ENCODE measurements at places on chromosomes 5 and 9. TPM values are rescaled to one million over a fixed set of nuclear protein-coding genes. Genes with fewer than 3 reads are reported as not detected.

TRIM23 gene
- 11.6 TPM for polyA plus RNA-seq

SPATA6L gene
- not detected for polyA plus RNA-seq

CBY3 gene
- polyA plus RNA-seq, result 0.64 TPM

C5orf52 gene
- polyA plus RNA-seq, result not detected

NCBP1 gene
- polyA plus RNA-seq, result 15.6 TPM

AHRR gene
- polyA plus RNA-seq, result 0.05 TPM

NPR3 gene
- polyA plus RNA-seq, result not detected

FOXE1 gene
- polyA plus RNA-seq, result not detected

ALDH1A1 gene
- polyA plus RNA-seq, result 0.10 TPM

ALDH7A1 gene
- polyA plus RNA-seq, result 5.6 TPM

PTGDS gene
- not detected for polyA plus RNA-seq

ANKRD31 gene
- polyA plus RNA-seq, result 0.10 TPM

FGF18 gene
- polyA plus RNA-seq, result not detected

TAF11L5 gene
- polyA plus RNA-seq, result not detected

FAM221B gene
- polyA plus RNA-seq, result not detected

EGFL7 gene
- polyA plus RNA-seq, result not detected

SAPCD2 gene
- 0.38 TPM for polyA plus RNA-seq

TAF1L gene
- not detected for polyA plus RNA-seq

PCDHB16 gene
- polyA plus RNA-seq, result not detected

RPS14 gene
- 7,694 TPM for polyA plus RNA-seq

LCN9 gene
- polyA plus RNA-seq, result not detected

KIF4B gene
- polyA plus RNA-seq, result not detected

SLC46A2 gene
- not detected for polyA plus RNA-seq

FOXD4L3 gene
- not detected for polyA plus RNA-seq

PCDHGB3 gene
- polyA plus RNA-seq, result not detected

POLR3G gene
- 2.8 TPM for polyA plus RNA-seq

SPATA9 gene
- not detected for polyA plus RNA-seq

FOXI1 gene
- polyA plus RNA-seq, result not detected

PCDHGC4 gene
- polyA plus RNA-seq, result not detected

MLANA gene
- polyA plus RNA-seq, result not detected

SEMA4D gene
- 35.3 TPM for polyA plus RNA-seq

C9 gene
- not detected for polyA plus RNA-seq

CCL27 gene
- not detected for polyA plus RNA-seq

CDX1 gene
- polyA plus RNA-seq, result not detected

IL7R gene
- polyA plus RNA-seq, result 15.1 TPM

GDA gene
- polyA plus RNA-seq, result not detected

PLK2 gene
- 1.5 TPM for polyA plus RNA-seq

CA9 gene
- polyA plus RNA-seq, result not detected

PKD2L2 gene
- polyA plus RNA-seq, result 0.46 TPM

CCDC187 gene
- polyA plus RNA-seq, result 0.15 TPM

FOXD4L5 gene
- not detected for polyA plus RNA-seq

CCDC171 gene
- 0.18 TPM for polyA plus RNA-seq

SPINK6 gene
- polyA plus RNA-seq, result not detected

PDE8B gene
- polyA plus RNA-seq, result not detected

C5orf58 gene
- polyA plus RNA-seq, result not detected

ZFAND5 gene
- 110 TPM for polyA plus RNA-seq

ANKRD18B gene
- polyA plus RNA-seq, result not detected

MORN5 gene
- not detected for polyA plus RNA-seq

PTGS1 gene
- polyA plus RNA-seq, result 17.5 TPM

SHB gene
- not detected for polyA plus RNA-seq

DOCK8 gene
- 76.8 TPM for polyA plus RNA-seq

ANKRD18A gene
- not detected for polyA plus RNA-seq

ADRB2 gene
- polyA plus RNA-seq, result 9.1 TPM

IL31RA gene
- polyA plus RNA-seq, result not detected

RLN1 gene
- 0.66 TPM for polyA plus RNA-seq

ANKRD20A1 gene
- not detected for polyA plus RNA-seq

TMEM215 gene
- polyA plus RNA-seq, result not detected

TTC23L gene
- not detected for polyA plus RNA-seq

Measured in IgD-negative memory B cell (primary cell).